Activated CD4-positive, alpha-beta memory T cell treated with anti-CD3 and anti-CD28 coated beads for 36 hours (primary cell): ENCODE measurements at places on chromosomes 3 and 15.

DNA sequence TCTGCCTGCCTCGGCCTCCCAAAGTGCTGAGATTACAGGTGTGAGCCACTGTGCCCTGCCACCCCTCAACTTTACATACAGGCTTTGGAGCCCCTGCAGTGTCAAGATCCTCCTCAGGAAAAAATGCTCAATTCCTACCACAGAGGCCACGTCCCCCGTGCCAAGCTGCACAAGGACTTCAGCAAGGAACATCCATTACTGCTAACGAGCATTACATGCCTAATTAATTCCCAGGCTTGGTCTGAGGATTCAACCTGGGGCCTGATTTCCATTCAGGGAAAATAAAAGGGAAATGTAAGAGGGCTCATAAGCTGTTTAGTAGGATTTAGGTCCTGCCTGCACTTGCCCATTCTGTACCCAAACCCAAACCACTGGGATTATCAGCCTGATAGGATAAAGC is 161.4 kb downstream of the RAB11A start:
- no peak for DNase-seq

- DNase-seq = no peak
Observed at GRCh38 chr15:63135804-63136203, 14.1 kb downstream of the LACTB start.

DNA sequence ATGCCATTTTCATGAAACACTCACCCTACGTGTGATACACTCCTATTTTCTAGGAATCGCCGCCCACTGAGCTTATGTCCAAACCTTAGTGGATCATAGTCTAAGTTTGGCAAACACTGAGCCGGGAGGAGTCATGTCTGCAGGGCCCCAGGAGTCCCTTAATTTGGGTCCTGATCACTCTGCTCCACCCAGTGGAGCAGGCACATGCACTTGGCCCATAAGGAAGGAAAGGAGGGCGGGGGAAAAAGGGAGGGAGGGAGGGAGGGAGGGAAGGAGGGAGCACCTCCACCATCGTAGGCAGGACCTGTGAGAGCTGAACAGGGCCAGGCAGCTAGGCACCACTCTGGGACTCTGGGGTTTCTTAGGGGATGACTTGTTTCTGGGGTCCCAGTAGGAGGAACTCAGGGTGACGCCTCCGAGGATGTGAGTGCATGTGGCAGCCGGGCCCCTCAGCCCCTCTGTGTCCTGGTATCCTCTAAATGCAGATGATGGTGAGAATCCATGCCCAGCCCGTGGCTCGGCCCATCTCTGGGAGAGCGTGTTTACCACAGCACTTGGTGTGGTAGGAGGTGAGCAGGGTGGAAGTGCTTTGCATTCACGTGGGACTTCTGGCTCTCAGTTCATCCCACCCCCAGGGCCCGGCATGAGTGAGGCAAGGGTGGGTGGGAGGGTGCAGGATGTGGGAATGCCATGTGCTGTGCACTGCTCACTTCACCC is 109.4 kb downstream of the KLF13 start:
- peak; percentile 71 for DNase-seq

GRCh38 chr15:26838742-26839460 is 28.0 kb upstream of the GABRA5 start:
- no peak for DNase-seq

- DNase-seq = no peak
Observed at GRCh38 chr3:170301405-170301804, 56.1 kb upstream of the SKIL start.

DNA sequence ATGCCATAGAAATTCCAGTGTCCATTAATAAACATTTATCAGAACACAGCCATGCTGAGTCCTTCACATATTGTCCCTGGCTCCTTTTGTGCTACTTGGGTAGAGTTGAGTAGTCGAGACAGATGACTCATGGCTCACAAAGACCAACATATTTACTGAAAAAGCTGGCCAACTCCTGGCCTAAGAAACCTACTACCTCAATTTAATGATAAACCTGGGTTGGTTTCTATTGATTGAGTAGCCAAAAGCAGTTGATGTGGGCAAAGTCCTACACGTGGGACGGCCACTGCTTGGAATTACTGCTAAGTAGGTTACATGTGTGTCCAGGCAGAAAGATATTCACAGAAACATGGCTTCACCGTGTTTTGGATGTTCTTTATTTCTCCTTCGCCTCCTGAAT is 402.2 kb downstream of the NR2F2 start:
- DNase-seq = no peak

DNA sequence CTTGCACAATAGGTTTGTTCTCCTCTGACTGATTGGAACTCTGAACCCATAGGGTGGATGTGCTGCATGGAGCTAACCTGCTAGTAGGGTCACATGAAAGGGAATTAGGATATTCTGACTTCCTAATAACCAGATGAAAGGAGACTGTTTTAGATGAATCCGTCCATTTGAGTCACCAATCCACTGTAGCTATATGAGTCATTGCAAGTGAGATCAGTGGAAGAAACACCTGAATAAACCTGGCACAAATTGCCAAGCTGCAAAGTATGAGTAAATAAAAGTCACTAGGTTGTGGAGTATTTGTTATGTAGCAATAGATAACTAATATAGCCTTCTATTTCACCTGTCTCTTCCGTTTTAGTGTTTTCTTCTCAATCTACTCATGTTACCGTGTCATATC is 584.4 kb downstream of the PDCD6IP start:
- DNase-seq = no peak

DNA sequence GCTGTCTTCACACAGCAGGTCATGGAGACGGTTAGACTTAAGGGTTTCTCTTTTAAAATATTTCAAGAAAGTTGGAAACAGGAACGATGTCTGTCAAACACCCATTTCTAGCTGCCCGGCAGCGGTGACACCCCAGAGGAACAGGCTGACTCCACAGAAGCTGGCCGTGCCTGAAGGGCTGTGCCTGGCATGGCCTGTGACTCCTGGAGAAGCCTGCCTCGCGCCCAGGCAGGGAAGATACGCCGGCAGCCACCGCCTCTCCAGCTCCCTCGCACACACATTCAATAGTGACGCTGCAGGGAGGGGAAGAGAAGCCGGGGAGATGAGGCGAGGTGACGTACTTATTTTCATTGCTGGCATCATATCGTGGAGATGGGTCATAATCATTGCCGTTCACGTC is 59.9 kb downstream of the PCSK6 start:
- DNase-seq = no peak

DNA sequence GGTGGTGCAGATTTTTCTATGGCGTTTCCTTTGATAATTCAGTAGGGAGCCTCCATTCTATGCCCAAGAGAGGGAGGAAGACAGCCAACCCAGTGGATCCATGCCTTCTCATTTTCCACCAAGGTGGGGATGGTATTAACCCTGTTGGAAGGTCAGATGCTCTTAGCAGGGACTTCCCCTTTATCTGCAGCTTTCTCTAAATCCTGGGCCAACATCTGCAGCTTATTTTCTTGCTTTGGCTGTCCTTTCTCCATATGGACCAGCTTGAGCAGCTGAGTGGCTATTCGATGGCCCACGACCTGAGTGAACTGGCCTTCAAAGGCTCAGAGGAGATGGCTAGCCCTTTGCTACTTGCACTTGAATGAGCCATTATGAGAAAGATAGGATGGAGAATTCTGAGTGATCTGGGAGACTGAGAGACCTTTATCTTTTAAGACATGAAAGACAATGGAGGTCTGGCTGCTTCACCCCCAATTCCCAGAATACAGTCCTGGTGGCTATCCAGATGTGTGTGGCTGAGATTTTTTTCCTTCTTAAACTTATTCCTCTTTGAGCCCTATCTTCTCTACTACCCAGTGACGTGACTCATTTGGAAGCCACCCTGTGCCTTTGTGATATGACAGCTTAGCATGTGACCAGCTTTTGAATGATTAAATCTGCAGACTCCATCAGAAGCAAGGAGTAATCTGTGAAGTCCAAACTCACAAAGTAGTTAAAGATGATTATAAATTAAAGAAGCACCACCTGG is 39.6 kb upstream of the TRAK1 start:
- peak; percentile 11 for DNase-seq

- DNase-seq = no peak
Observed at GRCh38 chr3:134353831-134354611, 20.2 kb downstream of the AMOTL2 start.

- DNase-seq = no peak
Observed at GRCh38 chr3:194672876-194673275, 885 bp upstream of the LSG1 start.

- no peak for DNase-seq
Observed at GRCh38 chr15:60551781-60552161, 72.8 kb upstream of the ICE2 start.

GRCh38 chr3:99753268-99753975 is 64.2 kb upstream of the CMSS1 start:
- DNase-seq = peak; percentile 19

GRCh38 chr3:154356009-154356408 is 31.7 kb upstream of the DHX36 start:
- no peak for DNase-seq

DNA sequence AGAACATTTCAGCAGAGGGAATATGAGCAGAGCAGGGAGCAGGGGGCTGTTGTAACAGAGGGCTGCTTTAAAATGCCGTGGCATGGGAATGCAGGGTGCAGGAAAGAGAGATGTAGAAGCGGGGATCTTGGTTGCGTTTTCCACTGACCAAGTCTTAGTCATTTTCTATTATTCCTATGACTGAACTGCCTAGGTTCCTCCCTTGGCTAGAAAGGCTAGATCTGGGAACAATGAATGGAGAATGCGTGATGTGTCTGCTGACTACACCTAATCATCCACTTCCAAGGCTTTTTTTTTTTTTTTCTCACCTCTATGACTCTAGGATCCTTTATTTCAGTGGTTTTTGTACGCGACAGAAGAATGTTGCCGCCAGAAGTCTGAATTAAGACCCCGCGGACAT is 607.4 kb upstream of the TBL1XR1 start:
- no peak for DNase-seq

DNA sequence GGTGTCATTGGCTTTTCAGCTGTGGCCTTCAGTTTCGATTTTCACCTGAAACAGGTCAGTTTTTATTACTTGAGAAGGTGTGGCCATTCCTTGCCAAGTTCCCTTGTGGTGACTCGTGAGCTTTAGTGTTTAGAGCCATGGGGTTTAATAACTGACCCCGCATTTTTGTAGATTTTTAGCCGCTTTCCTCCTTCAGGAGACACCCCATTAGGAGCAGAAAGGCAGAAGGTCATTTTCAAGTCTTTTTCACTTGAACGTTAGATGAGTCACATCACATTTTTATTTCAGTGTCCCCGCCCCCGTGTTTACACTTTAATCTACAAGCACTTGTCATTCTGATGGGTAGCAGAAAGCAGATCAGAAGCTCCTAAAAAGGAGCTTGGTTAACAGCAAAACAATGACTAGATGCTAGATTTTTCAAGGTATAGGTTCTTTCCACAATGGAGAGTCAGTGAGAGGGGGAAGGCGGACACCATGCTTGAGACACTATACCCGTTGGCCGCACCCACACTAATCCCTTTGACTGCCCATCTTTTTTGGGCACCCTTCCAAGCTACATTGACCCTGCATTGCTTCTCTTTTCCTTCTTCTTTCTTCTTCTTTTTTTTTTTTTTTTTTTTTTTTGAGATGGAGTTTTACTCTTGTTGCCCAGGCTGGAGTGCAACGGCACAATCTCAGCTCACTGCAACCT is 132.7 kb downstream of the GHSR start:
- peak; percentile 33 for DNase-seq

DNA sequence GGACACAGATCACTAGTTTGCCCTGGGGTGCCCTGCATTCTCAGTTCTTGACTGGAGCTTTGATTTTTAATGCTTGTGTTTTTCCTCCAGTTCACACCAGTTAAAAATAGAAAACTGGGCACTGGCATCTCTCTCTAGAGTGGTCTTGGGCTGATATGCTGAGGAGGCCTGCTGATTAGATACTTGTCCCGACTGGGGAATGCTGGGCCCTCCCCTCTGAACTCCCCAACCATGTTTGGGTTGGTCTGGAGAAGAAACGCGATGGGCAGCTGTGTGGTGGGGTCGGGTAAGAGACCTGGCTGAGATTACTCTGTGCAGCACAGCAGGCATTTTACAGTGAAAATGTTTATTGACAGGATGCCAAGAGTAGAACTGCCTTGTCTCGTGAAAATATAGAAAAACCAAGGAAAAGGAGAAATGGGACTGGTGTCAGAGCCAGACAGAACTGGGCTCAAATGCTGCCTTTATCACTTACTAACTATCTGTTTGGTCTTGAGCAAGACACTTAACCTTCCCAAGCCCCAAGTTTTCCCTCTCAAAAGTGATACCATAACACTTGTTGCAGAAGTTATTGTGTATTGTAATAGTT is 1.6 kb upstream of the ACTC1 start:
- no peak for DNase-seq

DNA sequence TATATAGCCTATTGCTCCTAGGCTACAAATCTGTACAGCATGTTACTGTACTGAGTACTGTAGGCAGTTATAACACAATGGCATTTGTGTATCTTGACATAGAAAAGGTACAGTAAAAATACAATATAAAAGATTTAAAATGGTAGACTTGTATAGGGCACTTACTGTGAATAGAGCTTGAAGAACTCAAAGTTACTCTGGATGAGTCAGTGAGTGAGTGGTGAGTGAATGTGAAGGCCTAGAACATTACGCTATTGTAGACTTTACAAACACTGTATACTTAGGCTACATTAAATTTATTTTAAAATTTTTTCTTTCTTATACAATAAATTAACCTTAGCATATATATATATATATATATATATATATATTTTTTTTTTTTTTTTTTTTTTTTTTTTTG is 140.0 kb upstream of the UBE2E1 start:
- DNase-seq = no peak

DNA sequence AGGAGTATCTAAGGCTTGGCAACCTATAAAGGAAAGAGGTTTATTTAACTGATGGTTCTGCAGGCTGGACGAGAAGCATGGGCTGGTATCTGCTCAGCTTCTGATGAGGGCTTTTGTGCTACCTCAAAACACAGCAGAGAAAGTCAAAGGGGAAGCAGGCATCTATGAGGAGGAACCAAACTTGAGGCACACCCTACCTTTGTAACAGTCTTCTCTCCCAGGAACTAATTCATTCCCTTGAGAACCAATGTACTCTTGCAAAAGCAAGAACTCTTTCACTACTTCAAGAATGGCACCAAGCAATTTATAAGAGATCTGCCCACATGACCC is 109.0 kb downstream of the CGGBP1 start:
- no peak for DNase-seq

GRCh38 chr15:86969364-86969763 is 889.7 kb downstream of the AGBL1 start:
- no peak for DNase-seq

DNA sequence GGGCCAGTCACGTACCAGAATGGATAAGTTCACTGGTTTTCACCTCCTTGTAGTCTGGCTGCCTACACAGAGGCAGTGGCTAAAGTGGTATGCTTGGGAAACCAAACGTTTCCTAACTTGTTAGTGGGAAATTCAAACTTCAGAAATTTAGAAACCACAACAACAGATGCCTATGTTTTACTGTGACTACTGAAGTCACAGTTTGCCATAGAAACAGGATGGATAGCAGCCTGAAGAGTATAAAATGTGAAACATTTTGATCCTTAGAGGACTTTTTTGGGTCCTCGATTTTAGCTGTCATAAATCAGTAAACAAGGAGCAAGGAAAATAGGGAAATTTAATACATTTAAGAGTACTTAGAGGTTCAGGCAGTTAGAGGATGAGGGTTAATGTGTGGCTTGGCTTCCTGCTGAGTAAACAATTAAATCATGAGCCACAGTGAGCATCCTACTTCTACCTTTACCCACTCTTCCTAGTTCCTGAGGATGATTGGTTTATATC is 48.6 kb downstream of the CMSS1 start:
- no peak for DNase-seq
